ENCODE measurements at places on chromosomes 2 and 18. TPM values are rescaled to one million over a fixed set of nuclear protein-coding genes. Genes with fewer than 3 reads are reported as not detected.

The HOXD12 gene
- not detected for polyA plus RNA-seq

The CPO gene
- not detected for polyA plus RNA-seq

The FAM124B gene
- polyA plus RNA-seq = 23.7 TPM

- H3K36me3 ChIP-seq = no peaks in the 10 kb centered on the region
- H3K4me1 ChIP-seq = no peaks in the 10 kb centered on the region
- H3K4me3 ChIP-seq = no peak overlapping the region
- no peak overlapping the region for H3K27ac ChIP-seq
- no peak for DNase-seq
Measured at GRCh38 chr18:64202210-64202836, 53.4 kb upstream of the LINC00305 start.

DNA sequence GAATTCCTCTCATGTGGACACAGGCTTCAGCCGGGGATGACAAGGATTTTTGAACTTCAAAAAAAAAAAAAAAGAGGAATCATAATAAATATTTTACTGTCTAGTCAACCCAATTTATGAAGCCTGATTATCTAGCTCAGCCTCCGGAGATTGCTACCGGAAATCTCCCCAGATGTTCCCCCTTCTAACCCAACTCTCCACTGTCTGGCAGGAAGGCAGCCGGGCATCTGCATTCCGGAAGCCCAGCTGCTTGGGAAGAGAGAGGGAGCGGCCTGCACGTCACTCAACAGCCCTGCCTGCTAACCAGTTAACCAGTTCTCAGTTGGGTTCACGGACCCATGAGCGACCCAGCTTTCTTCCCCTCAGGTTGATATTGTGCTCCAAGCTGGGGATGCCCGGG is 87.2 kb upstream of the POU3F3 start:
- H3K36me3 ChIP-seq = no peaks in the 10 kb centered on the region
- no peak overlapping the region for H3K4me3 ChIP-seq
- no peak for DNase-seq
- H3K4me1 ChIP-seq = no peaks in the 10 kb centered on the region
- H3K27ac ChIP-seq = no peak overlapping the region
- no peaks in the 10 kb centered on the region for H3K27me3 ChIP-seq

DNA sequence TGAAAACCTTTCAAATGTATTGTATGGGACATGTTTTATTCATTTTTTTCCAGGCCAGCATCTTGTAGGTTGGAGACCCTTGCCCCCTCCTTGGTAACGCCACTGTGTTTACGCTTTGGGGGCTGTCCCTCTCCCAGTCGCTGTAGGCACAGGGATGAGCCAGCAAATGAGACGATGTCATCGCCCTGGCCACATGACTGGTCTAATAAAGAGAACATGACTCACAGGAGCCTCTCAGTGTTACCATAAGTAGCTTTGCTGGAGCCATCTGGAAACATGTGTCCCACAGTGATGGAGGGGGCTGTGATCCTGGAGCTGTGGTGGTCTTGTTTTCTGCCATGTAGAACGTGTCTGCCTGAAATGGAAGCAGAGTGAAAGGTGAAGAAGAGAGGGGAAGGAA is 78.9 kb downstream of the CD8B2 start:
- no peak for DNase-seq
- no peak overlapping the region for H3K4me3 ChIP-seq
- H3K4me1 ChIP-seq = no peaks in the 10 kb centered on the region
- no peaks in the 10 kb centered on the region for H3K27me3 ChIP-seq

- no peaks in the 10 kb centered on the region for H3K36me3 ChIP-seq
- no peak for DNase-seq
- no peak overlapping the region for H3K4me3 ChIP-seq
- H3K27ac ChIP-seq = no peak overlapping the region
Measured at GRCh38 chr2:153661801-153662200, 183.2 kb upstream of the RPRM start.

- peaks cover 87% of the 10 kb centered on the region for H3K36me3 ChIP-seq
- H3K27me3 ChIP-seq = no peaks in the 10 kb centered on the region
- peaks cover 16% of the 10 kb centered on the region for H3K4me1 ChIP-seq
- DNase-seq = no peak
- no peak overlapping the region for H3K27ac ChIP-seq
- H3K4me3 ChIP-seq = no peak overlapping the region
Measured at GRCh38 chr2:3465844-3466481, 53.4 kb downstream of the ADI1 start.

- H3K4me1 ChIP-seq = no peaks in the 10 kb centered on the region
- no peak for DNase-seq
- H3K4me3 ChIP-seq = no peak overlapping the region
- no peak overlapping the region for H3K27ac ChIP-seq
Measured at GRCh38 chr2:235903782-235904584, 264.2 kb downstream of the GBX2 start.

GRCh38 chr2:197369933-197370320 is 59.3 kb upstream of the ANKRD44 start:
- no peaks in the 10 kb centered on the region for H3K27me3 ChIP-seq
- no peak for DNase-seq
- H3K4me3 ChIP-seq = no peak overlapping the region
- H3K36me3 ChIP-seq = no peaks in the 10 kb centered on the region
